ENCODE measurements at places on chromosomes 6 and 20. TPM values are rescaled to one million over a fixed set of nuclear protein-coding genes. Genes with fewer than 3 reads are reported as not detected.
A peak's percentile ranks its signal among the peaks of the same experiment; 100 is the strongest.

DNA sequence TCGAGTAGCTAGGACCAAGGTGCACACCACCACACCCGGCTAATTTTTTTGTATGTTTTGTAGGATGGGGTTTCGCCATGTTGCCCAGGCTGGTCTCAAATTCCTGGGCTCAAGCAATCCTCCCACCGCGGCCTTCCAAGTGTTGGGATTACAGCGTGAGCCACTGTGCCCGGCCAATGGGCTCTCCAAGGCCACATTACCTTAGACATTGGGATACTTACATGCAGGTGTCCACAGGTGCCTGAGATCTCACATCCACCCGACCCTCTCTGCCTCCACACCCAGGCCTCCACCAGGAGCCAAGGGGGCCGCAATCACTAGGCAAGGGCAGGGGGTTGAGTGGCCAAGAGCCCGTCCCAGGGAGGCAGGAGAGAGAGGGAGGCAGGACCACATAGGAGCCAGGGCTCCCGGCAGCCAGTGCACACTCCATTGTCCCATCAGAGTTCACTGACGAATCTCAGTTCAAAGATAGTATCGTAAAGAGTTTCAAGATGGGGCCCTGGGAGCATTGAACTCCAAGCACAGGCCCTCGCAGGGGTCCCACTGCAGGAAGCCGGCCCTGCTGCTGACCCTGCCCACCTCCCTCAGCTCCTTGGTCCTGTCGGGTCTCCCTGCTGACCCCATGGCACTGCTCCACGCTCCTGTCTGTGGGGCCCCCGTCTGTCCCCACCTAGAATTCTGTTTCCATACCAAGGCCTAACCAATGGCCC lies 55.3 kb downstream of the SSR1 start:
- peaks cover 18% of the 10 kb centered on the region for H3K4me1 ChIP-seq
- H3K27ac ChIP-seq: no peak overlapping the region
- no peak for DNase-seq
- no peak overlapping the region for H3K4me3 ChIP-seq

GRCh38 chr6:132715204-132715603 lies 1.3 kb upstream of the VNN1 start:
- H3K27me3 ChIP-seq: peaks cover 53% of the 10 kb centered on the region
- no peak overlapping the region for H3K4me3 ChIP-seq
- DNase-seq: no peak
- H3K4me1 ChIP-seq: no peaks in the 10 kb centered on the region
- no peak overlapping the region for H3K27ac ChIP-seq
- H3K36me3 ChIP-seq: no peaks in the 10 kb centered on the region

DNA sequence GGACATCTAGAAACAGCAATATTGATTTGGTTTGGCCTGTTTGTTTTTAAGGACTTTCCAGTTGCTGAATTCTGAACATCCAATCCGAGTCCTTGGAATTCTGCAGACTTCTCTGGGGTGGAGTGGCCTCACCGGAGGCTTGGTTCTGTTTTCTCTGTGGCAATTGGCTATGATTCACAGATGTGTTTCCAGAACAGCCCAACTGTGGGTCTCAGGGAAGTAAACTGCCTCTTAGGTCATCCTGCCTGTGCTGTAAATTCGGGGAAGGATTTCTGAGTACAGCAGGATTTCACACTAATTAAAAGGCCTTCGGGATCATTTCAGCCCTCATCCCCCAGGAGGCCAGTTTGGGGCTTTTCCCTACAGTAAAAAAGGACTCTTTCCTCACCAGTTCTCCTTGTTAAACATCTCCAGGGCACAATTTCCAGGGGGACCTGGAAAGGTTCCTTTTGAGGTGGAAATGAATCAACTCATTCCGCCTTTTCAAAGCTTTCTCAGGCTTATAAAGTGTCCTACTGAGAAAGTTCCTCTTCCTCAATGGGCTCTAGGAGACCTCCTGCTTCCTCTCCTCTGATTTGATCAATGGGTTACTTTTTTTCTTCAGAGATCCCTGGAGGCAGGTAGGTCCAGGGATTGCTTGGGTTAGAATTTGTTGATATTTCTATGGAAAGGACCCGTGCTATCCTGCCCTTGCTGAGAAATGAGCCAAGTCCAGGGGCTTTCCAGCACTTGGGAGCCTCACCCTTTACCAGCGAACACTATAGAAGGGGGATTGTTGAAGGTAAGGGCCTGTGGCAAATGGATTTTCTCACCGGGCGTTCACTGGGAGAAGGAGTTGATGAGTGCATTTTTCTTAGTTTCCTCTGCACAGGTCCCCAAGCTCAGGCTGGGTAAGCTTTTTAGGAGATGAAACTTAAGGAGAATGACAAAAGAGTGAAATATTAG lies 114.6 kb downstream of the CLIC5 start:
- no peak for DNase-seq
- no peaks in the 10 kb centered on the region for H3K27me3 ChIP-seq
- H3K4me3 ChIP-seq: no peak overlapping the region
- no peak overlapping the region for H3K27ac ChIP-seq
- H3K36me3 ChIP-seq: peaks cover 2% of the 10 kb centered on the region

- H3K36me3 ChIP-seq: peaks cover 7% of the 10 kb centered on the region
- H3K4me1 ChIP-seq: peaks cover 28% of the 10 kb centered on the region
- H3K27ac ChIP-seq: peak overlapping the region; percentile 81
- H3K4me3 ChIP-seq: peak overlapping the region; percentile 85
- DNase-seq: peak; percentile 65
- H3K27me3 ChIP-seq: peaks cover 20% of the 10 kb centered on the region
These were observed 66.6 kb upstream of the CCDC167 start for GRCh38 chr6:37566111-37566949.

DNA sequence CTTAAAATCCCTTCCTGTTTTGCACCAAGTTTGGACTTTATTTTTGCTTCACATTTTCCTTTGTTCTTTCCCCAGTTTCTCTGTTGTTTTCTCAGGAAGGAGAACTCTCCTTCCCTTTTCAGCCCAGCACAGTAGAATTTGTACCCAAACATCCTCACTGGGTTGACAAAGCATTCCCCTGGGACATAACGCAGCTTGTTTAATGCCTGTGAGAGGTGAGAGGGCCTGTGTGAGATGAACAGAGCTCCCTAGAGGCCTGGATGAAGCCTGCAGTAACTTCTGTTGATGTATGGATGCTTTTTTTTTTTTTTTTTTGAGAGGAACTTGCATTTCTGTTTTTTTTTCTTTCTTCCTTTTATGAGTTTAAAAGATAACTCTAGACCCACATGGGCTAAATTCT lies 104.9 kb upstream of the SLC22A23 start:
- H3K27ac ChIP-seq: no peak overlapping the region
- H3K27me3 ChIP-seq: peaks cover 29% of the 10 kb centered on the region
- H3K4me1 ChIP-seq: no peaks in the 10 kb centered on the region
- peaks cover 2% of the 10 kb centered on the region for H3K36me3 ChIP-seq
- H3K4me3 ChIP-seq: no peak overlapping the region
- no peak for DNase-seq

- DNase-seq: no peak
- peaks cover 24% of the 10 kb centered on the region for H3K27me3 ChIP-seq
- H3K27ac ChIP-seq: no peak overlapping the region
- H3K4me3 ChIP-seq: no peak overlapping the region
- H3K4me1 ChIP-seq: peaks cover 9% of the 10 kb centered on the region
- H3K36me3 ChIP-seq: no peaks in the 10 kb centered on the region
These were observed 19.8 kb downstream of the SH3BGRL2 start for GRCh38 chr6:79650950-79651349.

- H3K27ac ChIP-seq: no peak overlapping the region
- DNase-seq: no peak
- H3K27me3 ChIP-seq: no peaks in the 10 kb centered on the region
- H3K4me3 ChIP-seq: no peak overlapping the region
These were observed 173.7 kb upstream of the ID4 start for GRCh38 chr6:19663479-19663878.

DNA sequence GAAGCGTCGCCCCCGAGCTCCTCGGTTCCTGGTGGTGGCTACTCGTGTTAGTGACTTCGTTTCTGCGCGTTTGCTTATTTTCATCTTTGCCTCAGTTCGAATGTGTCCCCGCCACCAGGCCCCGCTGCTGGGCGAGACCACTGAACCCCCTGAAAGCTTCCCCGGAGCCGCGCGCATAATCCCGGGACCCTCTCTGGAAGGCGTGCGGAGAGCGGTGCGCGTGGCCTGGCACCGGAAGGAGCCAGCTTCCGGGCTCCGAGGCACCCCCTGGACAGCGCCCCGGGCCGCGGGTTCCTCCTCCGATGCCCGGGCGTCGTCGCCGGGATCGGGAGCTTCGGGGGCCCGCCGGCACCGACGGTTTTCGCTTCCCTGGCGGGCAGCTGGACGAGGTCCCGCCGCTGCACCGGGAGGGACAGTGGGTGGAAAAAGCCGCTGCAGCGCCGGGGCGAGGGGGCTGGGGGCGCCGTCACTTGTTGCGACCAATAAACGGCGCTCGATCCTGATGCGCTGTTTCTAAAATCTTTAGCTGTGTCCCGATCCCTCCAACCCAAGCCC lies 643 bp upstream of the SLC35D3 start:
- peaks cover 23% of the 10 kb centered on the region for H3K4me1 ChIP-seq
- no peak for DNase-seq
- H3K4me3 ChIP-seq: peak overlapping the region; percentile 90
- H3K27me3 ChIP-seq: peaks cover 45% of the 10 kb centered on the region
- no peak overlapping the region for H3K27ac ChIP-seq

- no peaks in the 10 kb centered on the region for H3K27me3 ChIP-seq
- no peak for DNase-seq
- no peaks in the 10 kb centered on the region for H3K4me1 ChIP-seq
- H3K27ac ChIP-seq: no peak overlapping the region
These were observed 329.1 kb downstream of the TFAP2B start for GRCh38 chr6:51147756-51148155.

DNA sequence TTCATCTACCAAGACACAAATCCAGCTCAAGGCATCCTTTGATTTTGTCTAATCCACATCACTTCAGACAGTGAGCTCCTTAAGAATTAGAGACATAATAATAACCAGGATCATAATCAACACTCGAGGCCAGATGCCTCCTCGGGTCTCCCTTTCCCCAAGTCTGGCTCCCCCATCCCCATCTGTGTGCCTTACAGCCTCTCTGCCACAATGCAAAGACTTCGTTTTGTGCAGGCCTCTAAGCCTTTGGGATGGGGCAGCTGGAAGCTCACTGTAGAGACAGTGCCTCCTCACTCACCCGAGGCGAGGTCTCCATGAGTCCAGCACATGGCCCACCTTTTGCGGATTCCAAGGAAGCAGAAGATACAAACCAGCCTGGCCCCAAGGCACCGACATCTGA lies 30.3 kb downstream of the LRFN2 start:
- no peak overlapping the region for H3K27ac ChIP-seq
- H3K4me1 ChIP-seq: no peaks in the 10 kb centered on the region
- no peaks in the 10 kb centered on the region for H3K36me3 ChIP-seq
- no peak for DNase-seq
- peaks cover 53% of the 10 kb centered on the region for H3K27me3 ChIP-seq

- no peak for DNase-seq
- no peak overlapping the region for H3K4me3 ChIP-seq
- H3K27me3 ChIP-seq: no peaks in the 10 kb centered on the region
- peaks cover 8% of the 10 kb centered on the region for H3K4me1 ChIP-seq
- peaks cover 5% of the 10 kb centered on the region for H3K36me3 ChIP-seq
- H3K27ac ChIP-seq: no peak overlapping the region
These were observed 162.7 kb downstream of the RALGAPA2 start for GRCh38 chr20:20549704-20550103.

GRCh38 chr6:75943381-75943780 lies 129.1 kb downstream of the IMPG1 start:
- DNase-seq: no peak
- peaks cover 2% of the 10 kb centered on the region for H3K4me1 ChIP-seq
- H3K36me3 ChIP-seq: no peaks in the 10 kb centered on the region
- H3K4me3 ChIP-seq: no peak overlapping the region
- H3K27me3 ChIP-seq: peaks cover 49% of the 10 kb centered on the region
- no peak overlapping the region for H3K27ac ChIP-seq

GRCh38 chr6:15755526-15755925 lies 92.7 kb upstream of the DTNBP1 start:
- no peaks in the 10 kb centered on the region for H3K4me1 ChIP-seq
- H3K36me3 ChIP-seq: no peaks in the 10 kb centered on the region
- peaks cover 9% of the 10 kb centered on the region for H3K27me3 ChIP-seq
- no peak for DNase-seq
- no peak overlapping the region for H3K27ac ChIP-seq

- peaks cover 6% of the 10 kb centered on the region for H3K36me3 ChIP-seq
- H3K4me1 ChIP-seq: peaks cover 42% of the 10 kb centered on the region
- H3K27me3 ChIP-seq: no peaks in the 10 kb centered on the region
- no peak overlapping the region for H3K4me3 ChIP-seq
- H3K27ac ChIP-seq: no peak overlapping the region
- no peak for DNase-seq
These were observed 99.2 kb downstream of the HIVEP1 start for GRCh38 chr6:12111363-12111670.

DNA sequence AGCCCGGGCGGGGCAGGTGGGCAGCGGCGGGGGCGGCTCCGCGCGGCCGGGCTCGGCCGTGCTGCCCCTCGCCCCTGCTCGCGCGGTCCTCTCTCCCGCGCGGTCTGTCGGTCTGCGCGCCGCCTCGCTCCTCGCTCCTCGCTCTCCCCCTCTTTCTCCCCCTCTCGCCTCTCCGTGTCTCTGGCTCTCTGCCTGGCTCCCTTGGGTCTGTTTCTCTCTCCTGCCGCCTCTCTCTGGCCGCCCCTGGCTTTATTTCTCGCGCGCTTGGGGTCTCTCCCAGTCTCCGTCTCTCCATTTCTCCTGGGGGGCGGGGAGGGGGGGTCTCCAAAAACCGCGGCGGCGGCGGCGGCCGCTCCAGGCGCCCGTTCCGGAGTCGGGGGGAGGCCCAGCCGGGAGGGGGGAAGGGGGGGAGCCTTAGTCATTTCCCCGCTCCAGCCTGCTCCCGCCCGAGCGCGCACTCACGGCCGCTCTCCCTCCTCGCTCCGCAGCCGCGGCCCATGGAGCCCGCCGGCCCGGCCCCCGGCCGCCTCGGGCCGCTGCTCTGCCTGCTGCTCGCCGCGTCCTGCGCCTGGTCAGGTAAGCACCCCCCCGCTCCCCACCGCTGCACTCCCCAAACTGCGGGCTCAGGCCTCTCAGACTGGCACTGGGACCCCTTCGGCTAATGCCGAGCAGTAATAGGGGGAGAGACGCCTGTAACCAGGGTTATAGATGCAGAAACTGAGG lies at the start of gene SIRPA:
Gene SIRPA, plus strand, starts transcription at position 457 of the 723 bp plus-strand sequence. Its CDS starts 41 bp downstream, at position 498.
- peaks cover 5% of the 10 kb centered on the region for H3K36me3 ChIP-seq
- H3K27me3 ChIP-seq: peaks cover 82% of the 10 kb centered on the region
- DNase-seq: no peak
- H3K4me1 ChIP-seq: peaks cover 7% of the 10 kb centered on the region
- H3K4me3 ChIP-seq: peak within 1 kb of the TSS; percentile 87
- H3K27ac ChIP-seq: no peak within 1 kb of the TSS

- no peak for DNase-seq
- no peak overlapping the region for H3K4me3 ChIP-seq
- peaks cover 7% of the 10 kb centered on the region for H3K4me1 ChIP-seq
- no peak overlapping the region for H3K27ac ChIP-seq
- H3K36me3 ChIP-seq: peaks cover 1% of the 10 kb centered on the region
These were observed 82.1 kb upstream of the SIRPA start for GRCh38 chr20:1813101-1813529.

TOX2 gene
- total RNA-seq: 2.2 TPM

ZBTB12 gene
- 0.50 TPM for total RNA-seq

OR2B6 gene
- total RNA-seq: not detected

MEP1A gene
- not detected for total RNA-seq

TMC2 gene
- total RNA-seq: not detected

XKR7 gene
- not detected for total RNA-seq

MDFI gene
- not detected for total RNA-seq

LST1 gene
- 42.6 TPM for total RNA-seq

TMEM200A gene
- 2.4 TPM for total RNA-seq

DNAH8 gene
- total RNA-seq: 0.05 TPM

MAP7 gene
- total RNA-seq: 0.27 TPM

TJAP1 gene
- 36.3 TPM for total RNA-seq
